KG1 (cell line): ENCODE measurements at places on chromosomes 12 and 14.

GRCh38 chr14:74501135-74501614 lies 7.6 kb downstream of the ISCA2 start:
- DNase-seq, result no peak

DNA sequence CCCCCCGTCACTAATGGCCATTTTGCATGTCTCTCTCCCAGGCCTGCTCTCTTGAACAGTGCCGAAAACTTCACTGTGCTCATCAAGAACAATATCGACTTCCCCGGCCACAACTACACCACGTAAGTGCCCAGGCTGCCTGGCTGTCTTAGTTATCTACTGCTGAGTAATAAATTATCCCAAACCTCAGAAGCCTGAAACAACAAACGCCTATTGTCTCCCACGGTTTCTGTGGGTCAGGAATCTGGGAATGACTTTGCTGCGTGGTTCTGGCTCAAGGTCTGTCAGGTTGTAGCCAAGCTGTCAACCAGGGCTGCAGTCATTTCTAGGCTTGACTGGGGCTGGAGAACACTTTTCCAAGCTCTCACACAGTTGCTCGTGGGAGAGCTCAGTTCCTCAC lies 32.6 kb downstream of the P2RX7 start:
- DNase-seq, result no peak

GRCh38 chr14:93458234-93458633 lies 27.5 kb downstream of the UNC79 start:
- no peak for DNase-seq

DNA sequence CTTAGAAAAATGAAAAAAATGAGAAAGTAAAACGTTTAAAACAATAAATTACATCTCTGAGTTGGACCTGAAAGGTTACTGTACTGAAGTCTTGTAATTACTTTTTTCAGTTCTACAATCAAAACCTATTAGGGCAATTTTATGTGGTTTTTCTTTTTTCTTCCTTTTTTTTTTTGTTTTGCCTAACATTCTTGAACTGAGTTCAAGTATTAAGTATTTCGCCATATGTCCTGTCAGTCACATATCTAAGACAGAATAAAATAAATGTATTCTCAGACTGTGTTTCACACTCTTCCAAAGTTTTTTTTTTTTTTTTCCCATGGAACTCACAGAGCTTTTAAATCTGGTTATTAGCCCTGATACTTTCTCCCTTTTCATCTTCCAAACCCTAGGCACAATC lies 172.0 kb downstream of the BCAT1 start:
- no peak for DNase-seq

GRCh38 chr12:1606021-1606622 lies 11.7 kb upstream of the FBXL14 start:
- no peak for DNase-seq

- DNase-seq, result no peak
These were observed 1.4 kb upstream of the ABCD2 start for GRCh38 chr12:39620659-39621658.

GRCh38 chr12:69884386-69884785 lies 59.4 kb downstream of the MYRFL start:
- no peak for DNase-seq

- DNase-seq, result no peak
These were observed 98.1 kb downstream of the PIWIL1 start for GRCh38 chr12:130435826-130436225.

GRCh38 chr12:88141425-88141773 lies 489 bp downstream of the CEP290 start:
- no peak for DNase-seq

DNA sequence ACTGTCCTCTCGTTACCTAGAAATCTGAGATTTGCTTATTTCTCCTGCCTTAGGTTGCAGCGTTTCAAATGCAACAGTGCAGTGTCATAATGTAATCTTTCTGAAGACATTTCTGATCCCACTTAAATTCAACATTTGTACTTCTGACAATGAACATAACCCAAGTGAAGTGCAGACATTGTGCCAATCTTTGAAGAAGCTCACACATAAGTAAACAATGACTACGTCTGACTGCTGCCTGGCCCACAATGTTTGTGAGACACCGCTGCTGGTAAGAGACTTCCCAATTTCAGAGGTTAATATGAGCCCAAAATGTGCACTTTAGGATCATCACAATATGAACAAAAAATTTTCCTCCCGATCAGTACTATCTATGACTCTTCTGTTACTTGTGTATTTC lies 84.6 kb upstream of the BCL2L14 start:
- no peak for DNase-seq

DNA sequence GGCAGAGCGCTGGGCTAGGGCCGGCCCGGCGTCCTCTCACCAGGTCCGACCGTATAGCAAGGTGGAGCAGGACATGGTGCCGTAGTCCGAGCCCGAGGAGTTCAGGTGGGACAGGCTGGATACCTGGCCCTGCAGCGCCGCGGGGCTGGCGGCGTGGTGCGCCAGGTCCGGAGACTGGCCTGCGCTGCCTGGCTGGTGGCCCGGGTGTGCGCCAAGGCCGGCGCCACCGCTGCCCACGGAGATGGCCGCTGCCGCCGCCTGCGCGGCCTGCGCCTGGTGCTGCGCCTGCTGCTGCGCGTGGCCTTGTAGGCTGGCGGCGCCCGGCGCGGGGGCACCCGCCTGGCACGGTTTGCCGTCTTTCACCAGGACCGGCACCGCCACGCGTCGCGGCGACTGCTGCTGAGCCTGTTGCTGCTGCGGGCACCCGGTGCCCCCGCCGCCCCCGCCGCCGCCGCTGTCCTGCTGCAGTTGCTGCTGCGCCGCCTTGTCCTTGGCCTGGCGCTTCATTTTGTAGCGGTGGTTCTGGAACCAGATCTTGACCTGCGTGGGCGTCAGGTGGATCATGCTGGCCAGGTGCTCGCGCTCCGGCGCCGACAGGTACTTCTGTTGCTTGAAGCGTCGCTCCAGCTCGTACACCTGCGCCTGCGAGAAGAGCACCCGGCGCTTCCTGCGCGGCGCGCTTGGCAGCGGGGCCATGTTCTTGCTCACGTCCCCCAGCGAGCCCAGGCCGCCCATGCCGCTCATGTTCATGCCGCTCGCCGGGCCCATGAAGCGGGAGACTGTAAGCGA lies 2.6 kb downstream of the NKX2-1 start:
- DNase-seq, result no peak

- DNase-seq, result no peak
These were observed 316.9 kb upstream of the E2F7 start for GRCh38 chr12:77382096-77382742.

GRCh38 chr14:96989306-96989705 lies 192.1 kb downstream of the VRK1 start:
- DNase-seq, result no peak

GRCh38 chr14:79056879-79057278 lies 886.7 kb downstream of the NRXN3 start:
- no peak for DNase-seq

DNA sequence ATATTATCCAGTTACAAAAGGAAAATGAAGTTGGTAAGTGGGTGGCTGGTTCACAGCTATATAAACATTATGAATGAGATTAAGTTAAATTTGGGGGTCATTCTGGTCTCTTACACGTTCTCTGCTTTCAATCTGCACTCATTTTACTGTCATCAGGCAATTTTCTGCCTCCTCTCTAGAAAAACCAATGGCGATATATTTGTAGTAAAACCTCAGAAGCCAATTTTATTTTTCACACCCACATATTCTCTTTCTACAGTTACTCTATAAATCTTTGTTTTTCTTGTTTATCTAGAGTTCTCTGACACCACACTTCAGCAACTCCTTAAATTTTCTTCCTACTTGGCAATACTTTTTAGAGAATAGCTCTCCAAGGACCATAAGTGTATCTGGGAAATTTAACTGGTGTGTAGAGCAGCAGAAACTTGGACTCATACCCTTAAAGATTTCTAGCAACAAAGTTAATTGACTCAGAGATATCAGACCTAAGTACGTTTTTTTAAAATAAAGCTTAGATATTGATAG lies 926.9 kb downstream of the TMTC2 start:
- DNase-seq, result no peak

GRCh38 chr12:47602949-47603558 lies 102.8 kb downstream of the RPAP3 start:
- DNase-seq, result no peak

- no peak for DNase-seq
These were observed 183.5 kb downstream of the PRKCH start for GRCh38 chr14:61504901-61505300.

- no peak for DNase-seq
These were observed 168.2 kb downstream of the ACSS3 start for GRCh38 chr12:81245907-81246570.

DNA sequence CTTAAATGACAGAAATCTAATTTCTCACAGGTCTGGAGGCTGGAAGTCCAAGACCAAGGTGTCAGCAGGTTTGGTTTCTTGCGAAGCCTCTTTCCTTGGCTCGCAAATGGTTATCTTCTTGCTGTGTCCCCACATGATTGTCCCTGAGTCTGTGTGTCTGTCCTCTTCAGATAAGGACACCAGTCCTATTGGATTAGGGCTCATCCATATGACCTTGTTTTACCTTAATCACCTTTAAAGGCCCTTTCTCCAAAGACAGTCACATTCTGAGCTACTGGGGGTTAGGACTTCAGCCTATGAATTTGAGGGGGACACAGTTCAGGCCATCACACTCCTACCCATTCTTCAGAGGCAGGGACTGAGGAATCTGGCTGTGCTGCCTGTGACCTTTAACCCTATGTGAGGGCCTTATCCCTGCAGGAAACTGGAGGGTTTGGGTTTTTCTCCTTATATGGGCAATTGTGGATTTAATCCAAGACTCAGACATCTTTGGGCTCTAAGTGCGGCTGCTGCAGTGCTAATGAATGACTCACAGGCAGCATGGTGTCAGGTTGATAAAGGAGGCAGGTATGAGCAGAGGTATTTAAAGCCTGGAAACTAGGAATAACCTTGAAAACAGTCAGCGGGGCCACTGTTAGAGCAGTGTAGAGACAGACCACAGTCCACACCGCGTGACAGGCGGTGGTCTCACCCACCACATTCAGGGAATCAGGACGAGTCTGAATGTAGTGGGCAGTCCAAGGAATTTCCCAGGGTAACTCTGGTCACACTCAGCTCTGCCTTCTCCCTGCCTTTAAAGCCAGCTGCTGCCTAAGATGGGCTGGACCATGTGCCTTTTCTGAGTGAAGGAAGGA lies 10.2 kb downstream of the TPCN1 start:
- no peak for DNase-seq

GRCh38 chr12:39610436-39611025 lies 9.1 kb downstream of the ABCD2 start:
- no peak for DNase-seq
